ENCODE measurements at places on chromosomes 3 and 15.

DNA sequence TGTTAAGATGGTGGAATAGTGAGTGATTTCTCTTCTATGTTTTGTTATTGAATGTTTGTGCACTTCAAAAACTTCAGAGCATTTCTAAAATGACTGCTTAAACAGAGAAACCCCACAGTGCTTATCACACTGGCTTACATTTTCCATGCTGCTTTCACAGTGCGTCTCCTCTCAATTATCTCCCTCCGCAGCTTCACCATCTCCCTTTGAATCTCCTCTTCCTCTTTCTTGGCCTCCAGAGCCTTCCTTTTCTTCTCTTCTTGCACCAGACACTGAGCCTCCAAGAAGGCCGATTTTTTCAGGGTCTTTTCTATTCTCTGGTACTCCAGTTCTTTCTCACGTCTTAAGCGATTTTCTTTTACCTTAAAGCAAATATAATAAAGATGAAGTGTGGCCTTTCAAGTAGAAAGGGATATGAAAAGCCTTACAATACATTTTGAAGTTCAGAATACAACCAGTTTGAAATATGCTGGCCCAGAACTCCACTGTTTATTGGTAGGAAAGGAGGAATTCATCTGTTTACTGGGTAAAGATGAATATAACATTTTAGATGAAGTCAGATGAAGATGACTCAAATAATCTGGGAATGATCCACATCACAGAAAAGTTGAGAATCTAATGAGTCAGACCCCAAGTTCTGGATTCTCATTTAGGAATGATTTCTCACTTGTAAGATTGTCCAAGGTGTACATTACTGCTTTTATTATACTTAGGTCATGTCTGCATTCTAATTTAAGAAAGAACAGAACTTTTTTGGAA is 21.4 kb downstream of the CCDC191 start:
- DNase-seq = peak; percentile 34

DNA sequence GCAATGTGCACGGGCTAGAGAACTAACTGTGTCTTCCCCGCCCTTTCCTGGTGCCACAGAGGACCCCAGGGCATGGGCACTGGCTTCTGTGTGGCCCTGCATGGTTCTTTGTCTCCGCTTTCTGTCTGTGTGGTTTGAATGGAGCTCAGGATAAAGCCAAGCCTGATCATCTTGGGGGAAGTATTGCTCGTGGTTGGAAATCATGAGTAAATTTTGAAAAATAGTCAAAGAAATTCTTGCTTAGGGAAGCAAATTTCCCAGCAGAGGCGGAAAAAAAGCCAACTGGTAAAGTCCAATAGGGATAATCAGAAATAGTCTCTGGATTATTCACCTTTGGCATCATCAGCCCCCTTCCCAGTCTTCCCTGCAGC is 55.4 kb downstream of the MAGEF1 start:
- DNase-seq = no peak

DNA sequence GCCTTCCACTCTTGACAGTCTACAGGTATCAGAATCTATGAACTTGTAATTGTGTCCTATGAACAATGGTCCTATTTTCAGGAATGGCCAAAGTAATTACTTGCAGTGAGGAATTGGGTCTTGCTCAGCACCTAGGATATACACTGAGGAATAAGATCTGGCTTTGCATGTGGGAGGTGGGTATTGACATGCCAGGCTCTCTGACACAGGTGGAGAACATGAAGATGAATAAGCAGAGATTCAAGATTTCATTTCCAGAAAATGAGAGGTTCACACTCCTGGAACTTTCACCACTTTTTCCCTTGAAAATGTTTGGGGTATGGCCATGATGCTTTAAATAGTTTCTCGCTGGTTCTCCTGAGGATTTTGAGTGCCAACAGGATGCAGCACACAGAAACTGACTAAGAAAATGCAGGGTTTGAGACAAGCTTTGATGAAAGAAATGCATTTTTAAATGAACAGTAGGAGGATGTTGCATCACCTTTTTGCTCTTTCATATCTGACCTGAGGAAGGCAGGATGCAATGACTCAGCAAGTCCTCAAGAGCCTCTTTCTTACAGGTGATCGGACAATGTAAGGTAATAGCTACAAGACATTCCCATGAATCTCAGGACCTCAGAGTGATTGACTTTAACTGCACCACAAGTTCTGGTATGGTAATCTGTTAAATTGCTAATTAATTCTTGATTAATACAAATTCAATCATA is 3.7 kb downstream of the HRG start:
- DNase-seq = no peak

DNA sequence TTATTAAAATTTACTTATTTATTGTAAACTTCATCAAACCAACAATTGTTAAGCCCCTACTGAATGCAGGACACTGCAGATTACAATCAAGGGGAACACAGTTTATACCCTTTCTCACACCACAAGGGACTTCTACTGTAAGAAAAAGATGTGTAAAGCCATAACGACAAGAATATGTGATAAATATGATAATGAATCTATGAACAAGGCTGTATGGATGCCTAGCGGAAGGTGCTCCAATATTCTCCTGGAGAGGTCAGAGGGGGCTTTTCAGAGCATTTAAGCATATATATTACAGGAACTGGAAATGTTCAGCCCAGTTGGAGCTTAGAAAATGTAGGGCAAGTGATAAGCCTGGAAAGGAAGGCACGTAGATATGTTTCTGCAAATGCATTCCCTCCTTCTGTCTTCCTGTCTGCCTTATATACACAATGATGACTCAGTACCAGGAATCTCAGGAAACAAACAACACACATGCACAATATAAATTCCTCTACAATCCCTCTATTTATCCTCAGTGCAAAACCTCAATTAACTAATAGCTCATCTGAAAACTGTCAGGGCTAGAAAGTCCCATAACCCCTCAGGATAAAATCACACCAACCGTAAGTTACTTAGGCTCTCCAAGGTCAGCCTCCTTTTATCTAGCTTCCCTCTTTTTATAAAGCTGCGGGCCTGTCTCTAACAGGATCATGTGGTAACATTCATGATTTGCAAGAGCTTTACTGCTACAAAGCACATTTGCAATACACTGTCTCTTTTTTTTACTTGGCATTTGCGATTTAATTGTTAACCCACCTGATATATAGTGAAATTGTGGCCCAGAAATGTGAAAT is 393.1 kb downstream of the LPP start:
- DNase-seq = peak; percentile 57

- DNase-seq = no peak
These were observed 59.2 kb downstream of the TMOD3 start for GRCh38 chr15:51888593-51889195.

DNA sequence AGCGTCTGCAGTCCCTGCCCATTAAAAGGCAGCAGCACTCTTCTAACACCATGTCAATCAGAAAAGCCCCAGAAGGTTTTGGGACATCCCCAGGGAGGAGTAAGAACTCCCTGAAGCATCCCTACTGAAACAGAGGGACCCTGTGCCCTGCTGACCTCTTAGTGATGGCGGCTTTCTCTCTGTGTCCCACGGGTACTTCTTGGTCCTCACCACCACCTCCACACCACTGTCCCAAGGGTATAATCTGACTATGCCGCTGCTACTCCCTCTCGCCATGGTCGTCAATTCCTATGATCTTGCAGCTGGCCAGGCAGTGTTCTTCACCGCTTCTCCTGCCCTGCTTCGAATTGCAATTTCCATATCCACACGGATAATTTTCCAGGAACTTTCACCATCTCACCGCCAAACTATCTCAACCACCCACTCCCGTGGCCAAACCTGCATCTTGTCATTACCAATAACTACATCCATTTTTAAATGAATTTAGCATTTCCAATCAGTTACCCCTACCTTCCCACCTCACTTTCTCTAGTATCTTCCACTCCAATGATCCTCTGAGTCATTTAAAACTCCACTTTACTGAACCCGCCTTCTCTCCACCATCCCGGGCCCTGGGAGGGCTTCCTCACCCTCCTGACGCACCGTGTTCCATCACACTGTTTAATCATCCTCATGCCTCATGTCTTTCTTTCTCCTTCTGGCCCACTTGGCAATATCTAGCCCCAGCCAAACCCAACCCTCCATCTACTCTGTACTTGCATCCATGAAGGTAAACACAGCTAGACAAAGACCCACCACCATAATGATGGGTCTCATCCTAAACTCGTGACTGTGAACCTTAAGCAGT is 23.7 kb downstream of the PRR23E start:
- DNase-seq = no peak

GRCh38 chr3:46280105-46280797 is 38.0 kb downstream of the CCR3 start:
- peak; percentile 54 for DNase-seq

GRCh38 chr3:39869890-39870289 is 60.5 kb downstream of the MYRIP start:
- no peak for DNase-seq

DNA sequence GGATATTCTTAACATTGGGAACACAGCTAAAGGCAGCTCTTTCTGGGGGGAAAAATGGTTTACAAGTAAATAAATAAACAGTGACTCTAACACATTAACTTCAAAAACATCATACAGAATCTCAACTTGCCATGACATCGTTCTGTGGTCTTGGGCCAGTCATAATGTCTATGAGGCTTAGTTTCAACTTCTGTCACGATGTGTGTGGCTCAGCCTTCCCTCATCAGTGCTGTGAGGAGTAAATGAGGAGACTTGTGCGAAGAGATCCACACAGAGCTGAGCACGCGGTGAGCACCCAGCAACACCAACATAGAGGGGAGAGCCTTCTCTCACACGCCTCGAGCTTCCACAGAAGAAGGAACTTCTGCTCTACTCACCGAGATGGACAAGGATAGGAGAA is 49.0 kb downstream of the DZIP1L start:
- no peak for DNase-seq

DNA sequence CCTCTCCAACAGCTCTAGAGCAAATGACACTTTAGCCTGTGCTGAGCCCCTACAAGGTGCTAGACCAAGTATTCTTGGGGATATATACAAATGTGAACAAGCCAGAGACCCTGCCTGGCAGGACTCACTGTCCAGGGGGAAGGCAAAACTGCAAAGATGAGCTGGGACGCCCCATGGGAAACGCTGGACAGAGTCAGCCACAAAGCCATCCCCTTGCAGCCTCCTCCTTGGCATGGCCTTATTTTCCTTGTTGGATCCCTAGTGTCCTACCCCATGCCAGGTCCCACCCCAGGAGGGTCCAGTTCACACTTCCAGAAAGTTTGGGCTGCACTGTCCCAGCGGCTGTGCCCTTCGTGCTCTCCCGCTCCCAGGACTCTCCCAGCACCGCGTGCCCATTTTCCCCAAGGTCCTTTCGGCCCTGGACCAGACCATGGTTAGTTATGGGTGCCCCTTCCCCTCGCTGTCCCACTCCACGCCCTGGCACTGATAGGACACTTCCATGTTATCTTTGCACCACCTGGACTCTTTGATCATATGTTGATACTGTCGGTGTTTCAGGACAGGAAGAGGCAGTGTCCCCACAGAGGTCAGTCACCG is 5.8 kb upstream of the NRROS start:
- DNase-seq = no peak

- no peak for DNase-seq
These were observed 694.9 kb downstream of the MECOM start for GRCh38 chr3:168968609-168969008.

DNA sequence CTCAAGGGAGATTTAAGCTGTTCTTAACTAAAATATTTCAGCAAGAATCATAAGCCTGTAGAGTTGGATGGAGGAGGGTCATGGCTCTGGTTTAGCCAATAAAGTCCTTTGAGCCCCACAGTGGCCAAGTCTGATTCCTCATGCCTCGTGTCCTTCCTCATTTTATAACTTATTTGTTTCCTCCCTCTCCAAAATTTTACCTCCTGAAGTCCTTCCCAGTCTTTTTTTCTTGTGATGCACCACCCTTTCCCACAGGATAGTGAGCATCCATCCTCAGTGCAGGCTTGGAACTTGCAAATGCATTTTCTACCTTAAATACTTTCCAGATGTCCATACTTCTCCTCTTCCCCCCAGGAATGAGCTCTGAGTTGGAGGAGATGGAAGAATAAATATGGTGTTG is 162.7 kb upstream of the AGTR1 start:
- DNase-seq = no peak

DNA sequence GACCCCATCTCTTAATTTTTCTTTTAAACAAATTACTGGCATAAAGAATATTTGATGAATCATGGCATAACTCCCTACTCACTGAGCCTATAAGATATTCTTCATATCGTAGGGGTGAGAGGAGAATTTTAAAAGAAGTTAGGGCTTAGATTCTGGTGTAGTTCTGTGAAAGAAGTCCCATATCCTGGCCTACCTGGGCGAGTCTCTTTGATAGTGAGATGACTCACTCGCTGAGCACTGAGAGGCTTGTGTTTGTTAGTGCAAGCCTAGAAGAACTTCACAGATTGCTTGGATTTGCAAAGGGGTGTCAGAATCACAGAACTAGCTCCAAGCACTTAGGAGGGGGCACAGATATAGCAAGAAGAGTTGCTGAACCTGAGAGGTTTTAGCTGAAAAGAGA is 133.8 kb upstream of the TMC3 start:
- no peak for DNase-seq

- DNase-seq = no peak
These were observed 157.3 kb downstream of the IGF1R start for GRCh38 chr15:98805434-98806274.

GRCh38 chr3:94709249-94709902 is 646.5 kb downstream of the NSUN3 start:
- no peak for DNase-seq

DNA sequence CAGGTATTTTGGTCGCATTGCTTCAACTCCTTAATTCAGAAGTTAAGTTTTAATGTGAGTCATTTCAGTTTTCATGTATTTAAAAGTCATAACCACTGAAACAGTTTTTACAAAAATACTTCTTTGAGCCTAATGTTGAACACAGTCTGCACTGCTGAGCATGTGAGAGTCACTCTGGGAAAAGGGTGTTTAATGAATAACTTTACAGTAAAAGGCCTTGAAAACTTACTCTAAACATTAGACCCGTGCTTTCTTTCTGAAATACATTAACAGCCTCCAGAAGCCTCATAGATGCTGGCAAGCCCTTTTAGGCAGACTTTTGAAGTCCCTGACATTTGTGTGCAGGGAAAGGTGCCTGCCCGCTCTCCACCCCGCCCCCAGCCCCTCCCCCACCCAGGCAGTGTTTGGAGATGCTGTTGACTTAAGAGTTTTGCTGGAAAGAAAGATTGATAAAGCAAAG is 68.9 kb upstream of the NR2F2 start:
- no peak for DNase-seq

GRCh38 chr3:183370391-183370790 is 58.0 kb downstream of the MCF2L2 start:
- DNase-seq = no peak

DNA sequence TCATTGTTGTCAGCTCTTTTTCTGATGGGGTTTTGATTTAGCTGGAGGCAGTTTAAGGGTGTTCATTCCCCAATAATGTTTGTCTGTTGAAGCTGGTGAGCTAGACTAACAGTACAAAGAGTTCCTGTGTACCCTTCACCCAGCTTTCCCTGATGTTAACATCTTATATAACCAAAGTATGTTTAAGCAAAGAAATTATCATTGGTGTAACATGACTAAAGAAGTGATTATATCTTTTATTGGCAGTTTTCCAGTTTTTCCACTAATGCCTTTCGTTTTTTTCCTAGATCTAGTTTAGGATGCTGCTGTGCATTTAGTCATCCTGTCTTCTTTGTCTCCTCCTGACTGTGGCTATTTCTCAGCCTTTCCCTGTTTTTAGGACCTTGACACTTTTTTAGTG is 165.6 kb downstream of the LPP start:
- DNase-seq = peak; percentile 67

All from HFFc6 (cell line).